ENCODE measurements at places on chromosomes 13 and 19.

GRCh38 chr13:23599083-23599925 lies 29.1 kb downstream of the TNFRSF19 start:
- DNase-seq: peak; percentile 17

DNA sequence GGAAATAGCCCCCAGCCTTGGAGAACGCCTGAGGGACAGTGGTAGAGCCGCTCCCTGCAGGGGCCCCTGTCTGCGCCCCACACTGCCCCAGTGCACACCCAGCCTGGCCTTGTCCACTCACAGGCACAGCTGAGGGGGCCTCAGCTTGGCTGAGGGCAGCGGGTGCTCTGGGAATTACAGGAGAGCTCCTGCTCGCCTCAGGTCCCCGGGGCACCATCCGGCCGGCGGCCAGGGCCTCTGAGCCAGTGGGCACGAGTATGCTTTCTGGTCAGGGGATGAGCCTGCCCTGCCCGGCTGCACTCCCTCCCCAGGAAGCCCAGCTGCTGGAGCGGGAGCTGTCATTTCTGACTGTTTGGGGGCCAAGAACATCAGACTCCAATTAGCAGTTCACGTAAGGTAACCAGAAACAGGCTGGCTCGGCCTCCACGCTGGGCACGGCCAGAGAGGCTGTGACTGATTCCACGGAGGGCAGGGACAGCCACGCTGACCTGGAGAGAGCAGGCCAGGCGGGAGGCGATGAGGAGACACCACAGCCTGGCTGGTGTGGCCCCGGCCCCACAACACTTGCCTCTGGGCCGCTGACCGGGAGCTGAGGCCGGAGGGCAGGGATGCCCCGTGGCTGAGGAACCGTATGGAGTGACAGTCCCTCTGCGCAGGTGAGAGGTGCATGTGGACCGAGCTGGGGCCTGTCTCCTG lies 15.4 kb downstream of the CEBPG start:
- DNase-seq: no peak

DNA sequence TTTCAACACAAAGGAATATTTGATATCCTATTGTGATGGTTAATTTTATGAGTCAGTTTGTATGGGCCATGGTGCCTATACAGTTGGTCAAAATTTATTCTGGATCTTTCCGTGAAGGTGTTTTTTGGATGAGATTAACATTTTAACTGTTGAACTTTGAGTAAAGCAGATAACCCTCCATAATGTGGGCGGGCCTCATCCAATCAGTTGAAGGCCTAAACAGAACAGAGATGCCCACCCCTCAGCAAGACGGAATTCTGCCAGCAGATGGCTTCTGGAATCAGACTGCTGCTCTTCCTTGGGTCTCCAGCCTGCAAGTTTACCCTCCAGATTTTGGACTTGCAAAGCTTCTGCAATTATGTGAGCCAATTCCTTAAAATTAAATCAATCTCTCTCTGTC lies 16.0 kb downstream of the CSNK1A1L start:
- DNase-seq: no peak

GRCh38 chr13:75360170-75360569 lies 121.8 kb downstream of the TBC1D4 start:
- no peak for DNase-seq

GRCh38 chr19:17340871-17341357 lies 3.6 kb downstream of the GTPBP3 start:
- no peak for DNase-seq

GRCh38 chr13:66214467-66214866 lies 1015.7 kb downstream of the PCDH9 start:
- DNase-seq: no peak

DNA sequence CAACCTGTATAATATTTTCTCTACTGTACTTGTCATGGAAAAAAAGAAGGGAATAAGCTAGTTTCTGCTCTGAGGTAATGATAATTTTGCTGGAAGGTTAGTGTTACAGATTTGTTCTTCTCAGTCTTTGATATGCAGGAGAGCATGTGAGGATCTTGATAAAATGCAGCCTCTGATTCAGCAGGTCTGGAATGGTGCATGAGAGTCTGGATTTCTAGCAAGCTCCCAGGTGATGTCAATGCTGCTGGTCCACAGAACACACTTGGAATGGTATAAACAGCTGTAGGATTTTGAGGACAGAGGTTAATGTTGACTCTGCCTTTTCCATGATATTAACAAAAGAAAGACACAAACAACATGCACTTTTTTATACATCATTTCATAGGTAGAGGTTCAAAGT lies 173.6 kb downstream of the NDFIP2 start:
- no peak for DNase-seq

- peak; percentile 15 for DNase-seq
Observed at GRCh38 chr13:74132776-74133656, 1.2 kb downstream of the KLF12 start.

DNA sequence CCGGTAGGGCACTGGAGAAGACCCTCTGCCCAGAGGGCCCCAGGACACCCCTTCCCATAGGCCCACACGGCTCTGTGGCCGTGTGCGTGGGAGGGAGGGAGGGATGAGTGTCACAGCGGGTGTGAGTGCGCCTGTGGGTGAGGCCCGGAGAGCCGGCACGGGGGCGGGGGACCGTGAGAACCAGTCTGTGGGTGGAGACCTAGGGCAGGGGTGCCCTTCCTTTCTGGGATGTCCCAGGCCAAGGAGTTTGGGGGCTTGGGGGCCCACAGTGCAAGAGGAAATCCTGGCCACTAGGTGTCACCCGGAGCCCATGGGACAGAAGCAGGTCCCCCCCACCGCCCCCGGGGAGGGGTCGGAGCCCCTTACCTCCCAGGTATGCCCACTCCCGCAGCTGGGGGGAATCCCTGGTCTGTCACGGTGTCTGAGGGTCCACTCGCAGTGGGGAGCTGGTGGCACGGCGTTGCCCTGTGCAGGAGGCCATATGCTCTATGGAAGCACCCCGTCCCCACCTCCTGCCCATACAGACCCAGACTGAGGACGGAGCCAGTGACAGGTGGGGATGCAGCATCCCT lies 16.0 kb upstream of the SLC7A10 start:
- DNase-seq: peak; percentile 58

- peak; percentile 35 for DNase-seq
Observed at GRCh38 chr13:27964741-27965323, 4.3 kb downstream of the CDX2 start.

- DNase-seq: no peak
Observed at GRCh38 chr13:94079876-94080275, 399.6 kb downstream of the DCT start.

GRCh38 chr13:37561031-37561430 lies 37.5 kb downstream of the POSTN start:
- DNase-seq: no peak

DNA sequence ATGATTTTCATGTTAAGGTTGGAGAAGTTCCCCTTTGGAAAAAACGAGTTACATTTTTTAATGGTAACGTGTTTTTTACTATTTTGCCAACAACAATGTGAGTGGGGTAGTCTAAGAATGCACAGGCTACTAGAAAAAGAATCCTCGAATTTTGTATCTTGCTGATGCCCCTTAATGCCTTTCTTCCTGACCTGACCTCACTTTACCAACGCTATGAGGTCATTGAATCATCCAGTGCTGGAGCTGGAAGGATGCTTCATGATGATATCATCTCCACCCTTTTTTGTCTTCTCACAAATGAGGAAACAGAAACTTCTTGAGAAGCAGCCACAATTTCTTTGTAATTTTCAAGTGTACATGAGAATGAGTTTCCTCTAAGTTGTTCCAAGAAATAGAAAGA lies 8.2 kb upstream of the UBL3 start:
- no peak for DNase-seq

Data from small intestine (tissue), 16 donors.